Non-pigmented ciliary epithelial cell (primary cell): ENCODE measurements at places on chromosomes 3 and 15.

- no peak for DNase-seq
Observed at GRCh38 chr3:135197246-135197645, 402.2 kb downstream of the EPHB1 start.

DNA sequence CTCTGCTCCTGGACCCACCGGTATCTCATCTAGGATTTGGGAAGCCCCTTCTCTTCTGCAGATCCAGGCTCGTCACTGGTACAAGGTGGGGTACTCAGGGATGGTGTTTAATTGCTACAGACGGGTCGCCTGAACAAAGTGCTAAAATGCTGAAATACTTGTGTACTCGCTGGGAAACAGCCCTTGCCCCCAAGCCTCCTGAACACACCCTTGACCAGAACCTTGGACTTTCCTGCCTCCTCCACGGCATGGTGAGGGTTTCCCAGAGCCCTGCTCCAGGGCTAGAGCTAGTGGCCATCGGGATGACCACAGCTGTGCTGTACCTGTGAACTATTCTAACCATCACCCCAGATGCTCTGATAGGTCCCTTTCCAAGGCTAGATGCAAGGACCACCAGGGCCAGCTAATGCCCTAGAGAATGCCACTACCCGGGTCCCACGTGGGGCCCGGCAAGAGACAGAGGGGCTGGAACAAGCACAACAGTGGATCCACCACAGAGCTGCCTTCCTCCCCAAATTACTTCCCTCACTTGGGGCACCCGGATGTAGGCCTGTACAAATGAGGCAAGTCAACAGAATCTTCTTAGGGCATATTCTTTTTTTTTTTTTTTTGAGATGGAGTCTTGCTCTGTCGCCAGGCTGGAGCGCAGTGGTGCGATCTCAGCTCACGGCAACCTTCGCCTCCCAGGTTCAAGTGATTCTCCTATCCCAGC, 267.3 kb downstream of the FOXP1 start:
- no peak for DNase-seq

GRCh38 chr3:46845397-46845859, 17.8 kb downstream of the MYL3 start:
- peak; percentile 9 for DNase-seq

- peak; percentile 49 for DNase-seq
Observed at GRCh38 chr3:184636741-184637316, 75.0 kb downstream of the MAGEF1 start.

DNA sequence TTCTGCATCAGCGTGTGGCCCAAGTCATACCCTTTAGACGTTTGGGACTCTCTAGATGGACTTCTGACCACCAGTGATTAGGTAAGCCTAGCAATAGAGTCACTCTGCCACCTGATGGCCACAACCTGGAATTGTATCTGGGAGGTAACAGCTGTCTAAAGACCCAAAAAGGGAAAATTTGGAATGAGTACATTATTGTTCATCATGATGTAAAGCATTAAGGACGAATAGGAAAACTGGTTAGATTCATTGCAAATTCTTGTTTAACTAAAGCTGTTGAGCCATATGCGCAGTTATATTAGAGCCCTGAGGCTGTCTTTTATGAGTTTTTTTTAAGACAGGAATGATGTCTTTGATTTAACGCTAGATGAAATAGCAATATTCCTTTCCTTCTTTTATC, 63.6 kb downstream of the FAM81A start:
- peak; percentile 13 for DNase-seq
